Fibroblast of skin of scalp (primary cell): ENCODE measurements at places on chromosomes 4 and X.

DNA sequence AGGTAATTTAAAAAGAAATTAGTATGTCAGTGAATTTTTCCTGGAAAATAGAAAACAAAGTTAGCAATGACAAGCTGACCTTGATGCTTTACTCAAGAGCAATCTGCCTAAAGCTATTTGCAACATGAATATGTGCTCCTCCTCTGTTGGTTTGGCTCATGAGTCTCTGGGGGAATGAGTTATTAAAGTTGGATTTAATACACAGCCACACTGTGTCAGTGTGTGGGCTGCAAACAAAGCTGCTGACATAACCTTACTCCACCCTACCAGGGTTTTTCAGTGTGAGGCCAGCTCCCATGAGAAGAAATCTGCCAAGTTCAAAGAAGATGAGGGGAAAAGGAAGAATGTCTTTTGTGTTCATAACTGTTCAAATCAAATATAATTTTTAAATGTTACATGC lies 280.5 kb downstream of the TLL1 start:
- peak; percentile 59 for DNase-seq

DNA sequence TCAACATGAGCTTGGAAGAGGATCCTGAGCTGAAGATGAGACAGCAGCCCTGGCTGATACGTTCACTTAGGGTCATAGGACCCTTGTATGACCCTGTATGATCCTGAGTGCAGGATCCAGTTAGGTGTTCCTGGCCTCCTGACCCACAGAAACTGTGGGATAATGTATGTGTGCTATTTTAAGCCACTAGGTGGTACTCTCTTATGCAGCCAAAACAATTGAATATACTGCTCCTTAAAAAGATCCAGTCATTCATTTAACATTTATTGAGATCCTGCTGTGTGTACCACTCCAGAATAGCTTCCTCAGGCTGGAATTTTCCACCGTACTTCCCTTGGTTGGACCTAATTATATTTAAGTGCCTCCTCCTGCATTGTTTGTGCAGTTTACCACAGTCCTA lies 167.1 kb downstream of the AMELX start:
- DNase-seq, result no peak

DNA sequence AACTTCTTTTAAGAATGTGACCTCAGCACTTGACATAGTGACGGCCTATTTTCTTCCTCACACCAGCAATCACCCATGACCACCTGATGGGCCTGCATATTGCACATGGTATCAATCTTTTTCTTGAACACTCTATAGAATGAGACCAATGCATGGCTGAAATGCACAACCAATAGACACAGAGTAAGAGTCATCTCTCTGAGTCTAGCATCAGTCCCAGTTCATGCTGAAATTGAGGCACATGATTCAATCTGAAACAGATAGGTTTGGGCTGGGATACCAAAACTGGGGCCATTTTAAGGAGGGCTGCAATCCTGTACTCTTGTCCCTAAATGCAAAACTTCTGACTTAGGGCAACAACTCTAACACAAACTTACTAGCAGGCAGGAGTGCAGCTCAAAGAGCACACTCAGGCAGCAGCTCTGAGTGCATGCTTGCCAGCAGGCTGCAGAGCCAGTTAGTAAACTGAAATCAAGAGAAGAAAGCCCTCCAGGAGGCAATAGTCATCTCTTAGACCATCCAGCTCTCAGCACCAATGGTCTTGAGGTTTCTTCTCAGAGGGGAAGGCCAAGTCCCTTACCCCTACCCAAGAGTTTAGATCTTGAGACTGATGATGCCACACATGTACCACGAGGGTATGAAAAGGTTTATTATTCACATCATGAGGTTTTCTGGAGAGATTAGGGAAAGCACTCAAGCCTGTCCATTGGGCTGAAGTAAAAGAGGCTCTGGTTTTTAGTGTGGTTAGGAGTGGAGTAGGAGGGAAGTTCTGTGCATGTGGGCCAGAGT lies 24.7 kb upstream of the GPR101 start:
- DNase-seq, result no peak

DNA sequence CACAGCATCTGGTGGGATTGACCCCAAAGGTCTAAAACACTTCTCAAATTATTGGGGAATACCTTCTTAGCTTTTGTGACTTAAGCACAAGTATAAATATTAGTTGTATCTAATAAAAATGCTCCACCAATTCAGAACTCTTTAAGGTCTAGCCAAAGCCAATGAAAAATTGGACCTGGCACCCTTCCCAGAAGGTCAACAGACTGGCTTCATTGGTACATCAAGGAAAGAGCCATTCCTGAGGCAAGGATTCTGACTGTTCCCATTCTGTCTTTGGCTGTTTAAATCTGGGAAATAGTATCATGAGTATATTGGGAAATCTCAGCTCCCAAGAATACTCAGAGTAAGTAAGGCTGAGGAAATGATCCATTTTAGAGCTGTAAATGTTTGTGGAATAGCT lies 153.0 kb upstream of the TRPC5 start:
- DNase-seq, result no peak

GRCh38 chr4:148735432-148736155 lies 293.4 kb upstream of the NR3C2 start:
- DNase-seq, result no peak

DNA sequence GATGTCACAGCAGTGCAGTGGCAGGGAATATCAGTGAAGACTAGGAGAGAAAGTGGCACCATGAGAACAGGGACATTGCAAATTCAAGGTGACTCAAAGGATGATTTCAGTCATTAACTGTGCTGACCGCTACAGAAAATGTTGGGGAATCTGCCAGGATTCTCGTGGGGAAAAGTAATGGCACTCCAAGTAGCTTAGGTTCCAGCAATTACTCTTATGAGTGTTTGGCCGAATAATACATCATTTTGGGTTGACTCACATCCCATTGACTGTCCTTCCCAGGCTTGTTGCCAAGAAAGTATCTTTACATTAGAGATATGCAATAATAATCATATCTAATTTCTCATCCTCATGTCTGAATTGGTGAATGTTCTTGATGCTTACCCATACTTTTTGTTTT lies 1411.1 kb upstream of the PCDH7 start:
- peak; percentile 80 for DNase-seq

- peak; percentile 54 for DNase-seq
Measured at GRCh38 chr4:52643785-52644244, 15.3 kb downstream of the USP46 start.

DNA sequence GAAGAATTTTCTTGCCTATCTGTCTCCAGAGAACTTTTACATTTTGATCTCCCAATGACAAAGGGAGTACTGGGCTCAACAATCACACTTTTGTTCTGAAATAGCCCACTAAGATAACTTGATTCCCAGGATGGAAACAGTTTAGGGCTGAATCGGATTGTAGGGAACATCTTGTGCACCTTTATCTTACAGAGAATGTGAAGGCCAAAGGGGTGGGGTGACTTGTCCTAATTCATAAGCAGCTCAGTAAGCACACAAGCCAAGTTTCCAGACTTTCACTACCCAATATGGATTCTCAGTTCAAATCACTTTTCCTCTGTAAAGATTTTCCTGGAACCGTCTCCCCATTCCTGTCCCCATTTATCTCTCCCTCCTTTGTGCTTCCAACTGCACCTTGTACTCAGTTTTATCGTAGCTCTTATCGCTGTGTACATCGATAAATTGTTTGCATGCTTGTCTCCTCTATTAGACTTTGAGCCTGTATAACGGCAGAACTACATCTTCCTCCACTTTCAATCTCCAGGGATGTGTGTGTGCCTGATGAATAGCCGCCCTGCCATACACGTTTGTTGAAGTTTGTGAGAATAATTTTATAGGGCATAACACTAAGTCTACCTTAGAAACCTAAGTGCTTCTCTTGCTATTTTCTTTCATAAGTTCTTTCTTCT lies 77.4 kb downstream of the MBNL3 start:
- no peak for DNase-seq

DNA sequence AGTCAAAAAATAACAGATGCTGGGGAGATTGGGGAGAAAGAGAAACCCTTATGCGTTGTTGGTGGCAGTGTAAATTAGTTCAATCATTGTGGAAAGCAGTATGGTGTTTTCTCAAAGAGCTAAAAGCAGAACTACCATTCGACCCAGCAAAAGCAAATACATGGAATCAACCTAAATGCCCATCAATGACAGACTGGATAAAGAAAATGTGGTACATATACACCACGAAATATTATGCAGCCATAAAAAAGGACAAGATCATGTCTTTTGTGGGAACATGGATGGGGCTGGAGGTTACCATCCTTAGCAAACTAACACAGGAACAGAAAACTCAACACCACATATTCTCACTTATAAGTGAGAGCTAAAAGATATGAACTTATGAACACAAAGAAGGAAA lies 188.9 kb downstream of the CAMK2D start:
- DNase-seq, result no peak

DNA sequence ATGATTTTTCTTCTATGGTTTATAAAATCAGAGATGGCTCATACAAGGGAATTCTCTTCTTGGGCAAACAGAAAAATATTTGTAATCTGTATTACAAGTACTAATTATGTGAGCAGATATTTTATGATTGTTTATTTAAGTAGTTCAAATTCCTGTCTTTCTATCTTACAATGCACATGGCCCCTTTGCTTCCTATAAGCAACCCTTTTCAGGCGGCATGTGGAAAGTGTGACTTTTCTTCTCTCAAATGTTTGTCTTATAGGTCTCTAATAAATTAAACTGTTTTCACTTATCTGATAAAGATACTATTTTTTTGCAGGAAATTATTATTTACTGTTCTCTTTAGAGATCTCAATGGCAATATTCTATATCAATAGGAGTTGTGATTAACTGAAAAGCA lies 259.3 kb upstream of the MAGEB18 start:
- no peak for DNase-seq

DNA sequence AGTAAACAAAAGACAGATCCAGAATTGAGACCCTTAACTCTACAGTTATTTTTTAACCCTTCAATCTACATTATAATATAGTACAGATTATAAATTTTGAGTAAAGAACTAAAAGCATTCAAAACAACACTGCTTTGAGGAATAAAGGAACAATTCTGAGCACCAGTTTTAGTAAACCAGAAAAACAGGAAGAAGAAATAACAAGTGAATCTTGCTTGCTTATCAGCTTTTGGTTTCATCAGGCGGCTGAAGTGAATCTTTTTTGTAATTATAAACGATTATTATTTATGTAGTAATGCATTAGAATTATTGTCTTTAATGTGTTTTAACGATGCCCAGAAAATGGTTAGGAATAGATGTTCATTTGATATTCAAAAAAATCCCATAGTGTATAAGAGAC lies 305.4 kb downstream of the ARAP2 start:
- no peak for DNase-seq

- no peak for DNase-seq
Measured at GRCh38 chr4:88646528-88647280, 50.9 kb downstream of the NAP1L5 start.

DNA sequence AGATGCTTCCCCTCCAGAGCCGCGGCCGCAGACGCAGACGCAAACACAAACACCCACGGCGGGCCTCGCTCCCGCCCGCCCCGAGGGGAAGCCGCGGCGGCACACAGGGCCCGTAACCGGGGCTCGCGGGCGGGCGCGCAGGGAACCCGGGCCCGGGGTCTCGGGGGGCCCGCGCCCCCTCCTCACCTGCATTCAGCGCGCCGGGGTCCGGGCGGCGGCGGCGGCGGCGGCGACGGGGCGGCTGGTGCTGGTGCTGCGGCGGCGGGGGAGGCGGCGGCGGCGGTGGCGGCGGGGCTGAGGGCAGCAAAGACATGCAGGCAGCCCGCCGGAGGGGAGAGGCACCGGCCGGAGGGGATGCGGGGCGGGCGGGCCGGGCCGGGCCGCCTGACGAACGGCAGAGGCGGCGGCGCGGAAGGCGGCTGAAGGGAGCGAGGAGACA lies 255 bp upstream of the CNOT6L start:
- peak; percentile 19 for DNase-seq
